ENCODE measurements at places on chromosomes 3 and 15. TPM values are rescaled to one million over a fixed set of nuclear protein-coding genes. Genes with fewer than 3 reads are reported as not detected.

Gene CSPG5
- polyA plus RNA-seq: 2.3 TPM

Gene ELL3
- 38.9 TPM for polyA plus RNA-seq

Gene MESP2
- polyA plus RNA-seq: 0.30 TPM

Gene LIPC
- polyA plus RNA-seq: 0.25 TPM

Gene GRK7
- polyA plus RNA-seq: not detected

Gene ZNF445
- 18.4 TPM for polyA plus RNA-seq

GRCh38 chr15:51369451-51369761, 28.0 kb downstream of the GLDN start:
- no peak overlapping the region for H3K27ac ChIP-seq
- no peak overlapping the region for H3K4me3 ChIP-seq
- no peaks in the 10 kb centered on the region for H3K4me1 ChIP-seq

GRCh38 chr3:126293370-126294082, 63.7 kb downstream of the KLF15 start:
- DNase-seq: peak; percentile 57
- peaks cover 13% of the 10 kb centered on the region for H3K4me1 ChIP-seq
- H3K36me3 ChIP-seq: no peaks in the 10 kb centered on the region
- peak overlapping the region; percentile 8 for H3K27ac ChIP-seq
- peaks cover 26% of the 10 kb centered on the region for H3K27me3 ChIP-seq

- no peak overlapping the region for H3K4me3 ChIP-seq
- peaks cover 3% of the 10 kb centered on the region for H3K27me3 ChIP-seq
- H3K36me3 ChIP-seq: no peaks in the 10 kb centered on the region
- no peak for DNase-seq
- H3K4me1 ChIP-seq: peaks cover 16% of the 10 kb centered on the region
Observed at GRCh38 chr3:194328053-194328657, 23.0 kb downstream of the CPN2 start.

- no peak overlapping the region for H3K27ac ChIP-seq
- no peaks in the 10 kb centered on the region for H3K27me3 ChIP-seq
- H3K4me3 ChIP-seq: no peak overlapping the region
- H3K36me3 ChIP-seq: no peaks in the 10 kb centered on the region
- DNase-seq: no peak
Observed at GRCh38 chr3:116417151-116417550, 28.1 kb downstream of the LSAMP start.

DNA sequence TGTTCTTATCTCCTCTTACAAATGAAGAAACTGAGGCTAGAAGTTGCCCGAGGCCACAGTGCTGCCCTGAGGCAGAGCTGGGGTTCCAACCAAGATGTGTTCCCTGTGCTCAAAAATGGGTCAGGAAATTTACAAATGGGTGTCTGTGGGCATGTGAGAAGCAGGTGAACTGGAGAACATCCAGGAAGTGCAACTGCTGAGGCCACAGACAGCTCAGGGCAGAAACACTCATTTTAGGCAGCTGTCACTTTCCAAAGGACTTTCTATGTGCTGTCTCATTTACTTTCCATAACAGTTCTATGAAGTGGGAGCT, 47.2 kb upstream of the ATP2B2 start:
- H3K27me3 ChIP-seq: no peaks in the 10 kb centered on the region
- DNase-seq: no peak
- no peak overlapping the region for H3K27ac ChIP-seq

- H3K27ac ChIP-seq: peak overlapping the region; percentile 15
- peaks cover 6% of the 10 kb centered on the region for H3K4me1 ChIP-seq
- H3K27me3 ChIP-seq: no peaks in the 10 kb centered on the region
- peak; percentile 21 for DNase-seq
Observed at GRCh38 chr3:69240651-69241568, 118.5 kb upstream of the LMOD3 start.

GRCh38 chr15:52464040-52464439, 64.6 kb downstream of the MYO5A start:
- no peaks in the 10 kb centered on the region for H3K4me1 ChIP-seq
- no peak for DNase-seq
- no peaks in the 10 kb centered on the region for H3K36me3 ChIP-seq
- no peak overlapping the region for H3K27ac ChIP-seq
- no peak overlapping the region for H3K4me3 ChIP-seq

- H3K4me1 ChIP-seq: no peaks in the 10 kb centered on the region
- H3K4me3 ChIP-seq: no peak overlapping the region
- H3K36me3 ChIP-seq: no peaks in the 10 kb centered on the region
- H3K27ac ChIP-seq: no peak overlapping the region
Observed at GRCh38 chr15:55770806-55771205, 27.9 kb upstream of the PRTG start.

DNA sequence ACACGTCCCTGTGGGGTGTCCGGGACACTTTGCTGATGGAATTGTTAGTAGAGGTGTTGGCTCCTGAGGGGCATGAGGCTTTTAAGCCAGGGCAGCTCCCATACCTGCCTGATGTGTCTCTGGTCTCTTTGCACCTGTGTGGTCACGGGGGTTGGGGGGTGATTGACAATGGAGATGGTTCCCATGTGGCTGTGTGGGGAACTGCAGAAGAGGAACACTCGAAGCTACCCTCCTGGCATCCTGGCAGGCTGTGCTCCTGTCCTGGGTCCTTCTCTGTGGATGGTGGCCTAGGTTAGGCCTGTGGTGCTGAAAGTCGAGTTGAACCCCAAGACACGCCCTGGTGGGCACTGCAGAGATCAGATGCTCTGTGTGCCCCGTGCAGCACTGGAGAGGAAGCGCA, 73.4 kb downstream of the HMCES start:
- no peaks in the 10 kb centered on the region for H3K36me3 ChIP-seq
- no peak for DNase-seq
- peaks cover 4% of the 10 kb centered on the region for H3K4me1 ChIP-seq
- H3K4me3 ChIP-seq: no peak overlapping the region
- no peaks in the 10 kb centered on the region for H3K27me3 ChIP-seq
- H3K27ac ChIP-seq: no peak overlapping the region

DNA sequence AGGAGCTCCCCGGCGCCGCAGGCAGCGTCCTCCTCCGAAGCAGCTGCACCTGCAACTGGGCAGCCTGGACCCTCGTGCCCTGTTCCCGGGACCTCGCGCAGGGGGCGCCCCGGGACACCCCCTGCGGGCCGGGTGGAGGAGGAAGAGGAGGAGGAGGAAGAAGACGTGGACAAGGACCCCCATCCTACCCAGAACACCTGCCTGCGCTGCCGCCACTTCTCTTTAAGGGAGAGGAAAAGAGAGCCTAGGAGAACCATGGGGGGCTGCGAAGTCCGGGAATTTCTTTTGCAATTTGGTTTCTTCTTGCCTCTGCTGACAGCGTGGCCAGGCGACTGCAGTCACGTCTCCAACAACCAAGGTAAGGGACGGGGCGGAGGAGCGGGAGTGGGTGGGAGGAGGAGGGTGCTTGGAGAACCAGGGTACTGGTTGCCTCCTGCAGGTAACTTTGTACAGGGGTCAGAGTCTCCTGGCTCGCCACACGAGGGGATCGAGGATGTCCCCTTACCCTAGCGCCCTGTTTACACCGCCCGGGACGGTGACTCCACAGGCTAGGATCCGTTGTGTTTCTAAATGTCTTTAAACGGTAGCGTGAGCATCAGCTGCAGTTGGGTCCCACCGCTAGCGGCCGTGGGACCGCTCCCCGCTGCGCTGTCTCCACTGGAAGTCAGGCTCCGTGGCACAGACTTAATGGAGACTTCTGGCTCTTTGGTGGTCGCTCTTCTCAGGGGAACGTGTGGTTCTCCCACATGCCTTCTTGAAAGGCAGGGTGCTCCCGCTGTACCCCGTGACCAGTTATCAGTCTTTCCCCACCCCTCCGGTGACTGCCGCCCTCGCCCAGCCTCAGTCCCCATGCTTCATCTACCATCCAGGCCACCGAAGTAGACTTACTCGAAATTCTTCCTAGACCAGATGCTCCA, 515 bp downstream of the EPHA6 start:
- H3K4me3 ChIP-seq: peak overlapping the region; percentile 74
- H3K4me1 ChIP-seq: peaks cover 7% of the 10 kb centered on the region
- peaks cover 13% of the 10 kb centered on the region for H3K27me3 ChIP-seq
- no peak overlapping the region for H3K27ac ChIP-seq
- peak; percentile 57 for DNase-seq
- no peaks in the 10 kb centered on the region for H3K36me3 ChIP-seq

- H3K27me3 ChIP-seq: no peaks in the 10 kb centered on the region
- H3K4me1 ChIP-seq: peaks cover 56% of the 10 kb centered on the region
- no peaks in the 10 kb centered on the region for H3K36me3 ChIP-seq
Observed at GRCh38 chr15:66845266-66845785, 143.3 kb downstream of the SMAD6 start.

- H3K4me3 ChIP-seq: no peak overlapping the region
- peaks cover 2% of the 10 kb centered on the region for H3K27me3 ChIP-seq
- no peak overlapping the region for H3K27ac ChIP-seq
Observed at GRCh38 chr15:61243983-61244593, 15.0 kb upstream of the RORA start.

DNA sequence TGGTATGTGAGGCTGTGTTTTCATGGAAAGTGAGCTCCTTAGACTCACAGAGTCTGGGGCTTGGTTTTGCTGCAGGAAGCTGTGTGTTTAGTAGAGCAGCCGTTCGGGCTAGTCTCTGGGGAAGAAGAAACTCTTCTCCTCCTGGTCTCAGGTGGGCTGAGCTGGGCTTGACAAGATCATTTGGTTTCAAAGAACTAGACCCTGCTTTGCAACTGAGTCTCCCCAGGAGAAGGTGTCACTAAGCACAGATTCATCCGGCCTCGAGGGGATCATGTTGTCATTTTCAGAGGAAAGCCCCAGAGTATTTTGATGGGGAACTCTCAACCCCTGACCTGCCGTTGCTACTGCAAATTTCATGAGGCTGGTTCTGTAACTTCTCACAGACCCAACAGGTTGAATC, 188.5 kb downstream of the FAM43A start:
- H3K36me3 ChIP-seq: no peaks in the 10 kb centered on the region
- peaks cover 22% of the 10 kb centered on the region for H3K4me1 ChIP-seq
- H3K27me3 ChIP-seq: no peaks in the 10 kb centered on the region
- H3K4me3 ChIP-seq: no peak overlapping the region
- no peak overlapping the region for H3K27ac ChIP-seq
- DNase-seq: no peak

DNA sequence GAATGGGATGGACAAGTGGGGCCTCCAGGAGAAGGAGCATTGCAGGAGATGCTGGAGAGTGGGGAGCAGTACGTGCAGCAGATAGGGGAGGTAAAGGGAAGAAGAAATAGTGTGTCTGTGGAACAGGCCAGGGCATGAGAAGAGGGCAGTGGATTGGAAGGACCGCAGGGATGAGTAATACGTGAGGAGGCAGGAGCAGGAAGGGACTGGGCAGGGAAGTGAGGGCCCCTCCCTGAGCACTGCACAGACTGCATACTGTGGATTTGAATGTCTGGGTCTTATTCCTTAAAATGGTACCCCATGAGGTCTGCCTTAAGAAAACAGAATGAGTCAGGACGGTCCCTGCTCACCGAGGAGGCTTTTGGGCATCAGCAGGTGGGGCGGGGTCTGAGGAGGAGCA, 210.0 kb upstream of the NDN start:
- no peak overlapping the region for H3K27ac ChIP-seq
- H3K4me1 ChIP-seq: no peaks in the 10 kb centered on the region
- no peaks in the 10 kb centered on the region for H3K36me3 ChIP-seq
- H3K4me3 ChIP-seq: peak overlapping the region; percentile 30
